Posterior vena cava (tissue), 2 donors: ENCODE measurements at places on chromosomes 2 and 18.

GRCh38 chr2:200331061-200331400, 24.5 kb downstream of the SPATS2L start:
- DNase-seq, result no peak

DNA sequence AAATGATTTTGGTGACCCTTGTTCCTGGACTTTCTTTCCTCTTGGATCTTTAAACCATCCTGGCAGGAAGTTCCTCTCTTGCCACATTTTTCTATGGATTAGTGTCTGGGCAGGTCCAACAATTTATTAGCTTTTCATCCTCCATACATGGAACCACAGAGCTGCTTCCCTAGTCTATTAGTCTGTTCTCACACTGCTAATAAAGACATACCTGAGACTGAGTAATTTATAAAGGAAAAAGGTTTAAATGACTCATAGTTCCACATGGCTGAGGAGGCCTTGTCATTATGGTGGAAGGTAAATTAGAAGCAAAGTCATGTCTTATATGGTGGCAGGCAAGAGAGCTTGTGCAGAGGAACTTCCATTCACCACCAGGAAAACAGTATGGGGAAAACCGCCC, 122.9 kb downstream of the DDX1 start:
- DNase-seq, result no peak

DNA sequence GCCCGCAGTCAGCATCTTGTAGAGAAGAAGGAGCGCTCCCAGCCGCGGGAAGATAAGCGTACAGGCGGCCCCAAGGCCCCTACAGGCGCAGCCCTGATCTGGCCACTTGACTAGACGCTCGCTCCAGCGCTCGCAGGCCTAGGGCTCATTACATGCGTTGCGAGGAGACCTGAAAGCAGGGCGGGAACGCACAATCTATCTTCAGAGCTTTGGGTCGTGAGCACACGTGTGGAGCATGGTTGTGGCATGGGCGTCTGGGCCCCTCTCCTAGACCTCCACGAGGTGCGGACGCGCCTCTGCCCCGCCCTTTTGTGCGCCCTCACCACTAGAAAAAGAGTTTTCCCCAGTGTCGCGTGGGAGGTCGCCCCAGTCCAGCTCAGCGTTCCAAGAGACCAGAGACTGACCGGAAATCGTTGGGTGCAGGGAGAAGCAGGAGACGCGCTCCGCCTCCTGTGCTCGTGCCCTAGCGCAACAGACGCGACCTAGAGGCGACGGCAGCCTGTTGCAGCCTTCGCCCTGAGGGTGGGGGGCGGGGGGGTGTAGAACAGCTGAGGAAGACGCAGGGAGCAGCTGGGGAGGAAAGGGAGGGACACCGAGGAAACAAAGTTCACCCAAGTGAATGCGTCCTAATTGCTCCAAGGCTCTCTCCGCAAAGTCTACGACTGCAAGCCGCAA, 12.6 kb downstream of the NR4A2 start:
- peak; percentile 86 for DNase-seq

GRCh38 chr2:98037206-98037605, 41.5 kb upstream of the TMEM131 start:
- DNase-seq, result no peak

DNA sequence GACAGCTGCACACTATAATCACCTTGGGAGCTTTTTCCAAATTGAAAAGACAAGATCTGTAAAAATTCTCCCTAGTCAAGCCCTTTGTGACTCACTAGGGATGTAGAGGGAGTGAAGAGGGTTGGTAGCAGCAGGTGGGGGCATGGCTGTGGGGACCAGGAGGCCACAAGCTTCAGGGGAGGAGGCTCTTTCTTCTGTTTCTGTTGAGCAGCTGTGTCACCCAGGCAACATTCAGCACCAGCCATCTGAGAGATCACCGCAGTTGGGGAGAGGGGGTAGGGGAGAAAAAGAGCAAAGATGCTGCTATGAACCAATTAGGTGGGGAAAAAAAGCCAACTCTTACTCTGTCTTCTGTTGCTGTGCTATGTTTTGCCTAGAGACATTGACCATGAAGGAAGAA, 352.3 kb upstream of the MEIS1 start:
- no peak for DNase-seq

DNA sequence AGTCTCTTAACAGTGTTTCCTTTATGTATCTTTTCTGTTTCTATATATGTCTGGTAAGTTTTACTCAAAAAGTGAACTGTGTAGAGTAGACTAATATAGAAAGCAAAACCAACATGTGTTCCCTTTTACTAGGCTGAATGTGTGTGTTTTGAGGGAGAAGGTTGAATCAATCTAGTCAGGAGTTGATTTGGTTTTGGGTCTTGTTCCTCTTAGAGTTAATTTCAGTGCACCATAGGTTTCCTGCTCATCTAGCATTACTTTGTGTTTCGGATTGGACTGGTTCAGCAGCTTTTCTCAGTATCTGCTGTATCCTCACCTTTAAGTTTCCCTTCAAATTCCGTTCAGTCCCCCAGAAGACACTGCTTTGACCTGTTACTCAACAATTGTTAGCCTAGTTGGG, 52.0 kb upstream of the TRIM43 start:
- no peak for DNase-seq

GRCh38 chr2:163086940-163087339, 248.4 kb upstream of the KCNH7 start:
- no peak for DNase-seq

DNA sequence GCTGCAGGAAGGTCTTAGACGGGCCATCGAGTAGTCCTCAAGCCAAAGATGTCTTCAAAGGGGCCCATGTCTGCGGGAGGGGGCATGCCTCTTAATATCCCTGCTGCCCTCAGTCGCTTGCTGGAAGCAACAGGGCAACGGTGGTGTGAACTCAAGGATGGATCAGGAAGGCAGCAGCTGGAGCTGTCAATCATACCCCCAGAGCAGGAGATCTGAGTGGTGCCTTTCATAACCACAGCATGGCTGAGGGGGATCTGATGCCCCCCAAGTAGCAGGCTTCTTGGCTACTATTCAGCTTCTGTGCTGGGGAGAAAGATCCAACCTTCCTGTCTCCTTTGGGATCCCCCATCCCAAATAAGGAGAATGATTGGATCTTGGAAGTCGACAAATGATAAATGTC, 46.4 kb downstream of the INSIG2 start:
- DNase-seq, result no peak

DNA sequence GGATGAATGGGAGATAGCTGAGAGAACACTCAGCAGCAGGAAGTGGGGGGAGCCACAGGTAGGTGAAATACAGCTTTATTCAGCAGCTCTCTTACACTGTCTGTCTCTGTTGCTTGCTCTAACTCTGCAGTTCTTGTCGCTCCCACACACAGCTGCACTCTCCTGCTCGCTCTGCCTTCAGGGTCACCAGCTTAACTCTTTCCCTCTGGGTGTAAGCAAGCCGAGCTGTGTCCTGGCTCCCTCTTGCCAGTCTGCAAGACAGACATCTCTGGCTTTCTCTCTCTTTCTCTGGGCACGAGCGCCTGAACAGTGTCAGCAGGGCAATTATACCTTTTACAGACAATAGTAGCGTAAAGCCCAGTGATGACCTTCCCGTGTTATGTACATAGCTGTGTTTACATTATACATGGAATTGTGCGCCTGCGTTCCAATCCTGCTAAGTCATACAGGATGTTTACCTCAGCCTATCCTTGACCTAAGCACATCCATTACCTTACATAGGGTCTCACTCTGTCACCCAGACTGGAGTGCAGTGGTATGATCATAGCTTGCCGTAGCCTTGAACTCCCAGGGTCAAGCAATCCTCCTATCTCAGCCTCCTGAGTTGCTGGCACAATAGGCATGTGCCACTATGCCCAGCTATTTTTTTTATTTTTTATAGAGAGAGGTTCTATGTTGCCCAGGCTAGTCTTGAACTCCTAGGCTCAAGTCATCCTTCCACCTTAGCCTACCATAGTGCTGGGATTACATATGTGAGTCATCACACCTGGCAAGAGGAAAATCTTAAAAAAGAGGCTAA, 57.8 kb upstream of the CHN1 start:
- DNase-seq, result no peak

- DNase-seq, result no peak
Measured at GRCh38 chr2:194004590-194005206, 1652.3 kb upstream of the SLC39A10 start.

DNA sequence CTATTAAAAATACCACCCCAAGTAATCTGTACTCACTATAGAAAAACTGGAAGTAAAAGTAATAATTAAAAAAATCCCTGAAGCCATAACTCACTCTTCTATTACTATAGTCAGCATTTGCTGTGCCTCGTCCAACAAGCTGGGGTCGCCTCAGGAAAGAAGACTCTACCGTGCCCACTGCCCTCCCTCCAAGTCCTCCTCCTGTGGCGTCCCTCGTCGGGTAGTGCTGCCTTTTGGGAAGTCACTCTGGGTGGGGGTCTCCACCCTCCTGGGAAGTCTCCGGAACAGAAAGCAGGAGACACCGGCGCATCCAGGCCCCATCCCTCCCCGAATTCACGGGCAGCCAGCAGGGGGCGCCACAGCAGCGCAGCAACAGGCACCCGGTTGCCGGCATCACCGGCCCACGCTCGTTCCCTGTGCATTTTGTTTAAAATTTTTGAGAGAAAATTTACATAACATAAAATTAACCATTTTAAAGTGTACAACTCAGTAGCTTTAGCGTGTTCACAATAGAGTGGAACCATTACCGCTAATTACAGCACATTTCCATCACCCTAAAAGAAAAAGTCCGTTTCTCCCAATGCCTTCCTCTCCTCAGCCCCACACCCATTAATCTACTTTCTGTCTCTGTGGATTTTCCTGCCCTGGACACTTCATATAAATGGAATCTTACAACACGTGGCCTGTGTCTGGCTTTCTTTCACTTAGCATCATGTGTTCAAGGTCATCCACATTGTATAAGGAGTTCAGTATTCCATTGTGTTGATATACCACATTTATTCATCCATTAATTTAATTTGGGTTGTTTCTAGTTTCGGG, 62.2 kb downstream of the ADNP2 start:
- DNase-seq, result no peak
